ENCODE measurements at places on chromosomes 16 and 17.

- peak; percentile 76 for DNase-seq
Measured at GRCh38 chr16:8924214-8924613, 39.5 kb downstream of the USP7 start.

DNA sequence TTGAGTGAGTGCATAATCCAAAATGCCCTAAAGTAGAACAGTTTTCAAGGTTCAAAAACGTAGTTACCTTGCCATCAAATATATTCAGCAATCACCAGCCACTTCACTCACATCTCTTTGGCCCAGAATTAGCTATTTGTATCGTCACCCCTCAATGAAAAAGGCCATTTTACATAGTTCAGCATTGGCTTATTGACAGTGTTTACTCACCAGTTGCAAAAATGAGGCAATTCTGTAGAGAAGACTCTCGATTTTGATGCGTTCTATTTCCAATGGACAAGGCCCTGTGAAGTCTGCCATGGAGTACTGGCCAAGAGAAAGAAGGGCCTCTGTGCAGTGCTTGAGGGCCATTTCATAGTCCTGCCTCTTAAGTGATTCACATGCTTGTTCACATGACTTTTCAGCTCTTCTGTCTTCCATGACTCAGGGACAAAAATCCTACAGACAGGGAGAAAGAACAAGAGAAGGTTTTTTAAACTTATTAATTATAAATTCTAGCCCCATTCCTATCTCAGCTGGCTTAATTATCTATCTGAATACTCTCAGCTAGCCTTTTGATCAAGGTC is 26.5 kb downstream of the HELZ start:
- DNase-seq = no peak

GRCh38 chr16:63921737-63922295 is 1200.0 kb downstream of the CDH11 start:
- no peak for DNase-seq

DNA sequence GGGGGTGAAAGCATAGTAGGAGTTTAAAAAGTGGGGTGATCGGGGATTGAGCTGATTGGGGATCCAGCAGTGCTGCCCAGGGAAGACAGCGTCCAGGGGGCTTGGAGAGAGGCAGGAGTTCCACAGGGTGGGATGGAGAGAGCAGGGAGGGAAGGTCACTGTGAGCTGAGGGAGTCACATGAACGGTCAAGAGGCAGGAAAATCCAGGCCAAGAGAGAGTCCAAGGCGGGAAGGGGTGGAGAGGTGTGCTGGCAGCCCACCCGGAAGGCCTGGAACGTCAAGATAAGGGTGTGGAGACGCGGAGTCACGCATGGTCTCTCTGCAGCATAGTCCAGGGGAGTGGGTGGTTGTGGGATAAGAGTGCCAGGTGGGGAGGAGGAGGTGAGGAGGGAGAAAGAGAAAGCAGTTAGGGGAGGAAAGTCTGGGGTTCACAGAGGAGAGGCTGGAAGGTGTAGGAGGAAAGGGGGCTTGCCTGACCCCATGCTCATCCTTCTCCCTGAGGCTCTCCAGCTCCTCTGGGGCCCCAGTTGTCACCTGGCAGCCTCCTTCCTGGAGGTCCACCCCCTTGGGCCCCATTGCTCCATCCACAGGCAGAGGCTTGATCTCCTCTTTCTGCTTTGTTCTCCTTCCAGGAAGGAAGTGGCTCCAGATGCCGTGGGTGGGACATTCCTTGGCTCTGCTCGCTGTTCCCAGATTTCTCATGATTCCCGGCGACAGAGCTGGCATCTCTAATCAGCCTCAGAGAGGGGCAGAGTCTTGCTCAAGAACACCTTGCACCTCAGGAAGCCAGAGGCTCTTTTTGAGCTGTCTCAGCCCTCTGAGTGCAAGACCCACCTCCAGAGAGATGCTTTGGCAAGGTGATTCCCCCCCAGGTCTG is 28.7 kb downstream of the CCR7 start:
- no peak for DNase-seq

DNA sequence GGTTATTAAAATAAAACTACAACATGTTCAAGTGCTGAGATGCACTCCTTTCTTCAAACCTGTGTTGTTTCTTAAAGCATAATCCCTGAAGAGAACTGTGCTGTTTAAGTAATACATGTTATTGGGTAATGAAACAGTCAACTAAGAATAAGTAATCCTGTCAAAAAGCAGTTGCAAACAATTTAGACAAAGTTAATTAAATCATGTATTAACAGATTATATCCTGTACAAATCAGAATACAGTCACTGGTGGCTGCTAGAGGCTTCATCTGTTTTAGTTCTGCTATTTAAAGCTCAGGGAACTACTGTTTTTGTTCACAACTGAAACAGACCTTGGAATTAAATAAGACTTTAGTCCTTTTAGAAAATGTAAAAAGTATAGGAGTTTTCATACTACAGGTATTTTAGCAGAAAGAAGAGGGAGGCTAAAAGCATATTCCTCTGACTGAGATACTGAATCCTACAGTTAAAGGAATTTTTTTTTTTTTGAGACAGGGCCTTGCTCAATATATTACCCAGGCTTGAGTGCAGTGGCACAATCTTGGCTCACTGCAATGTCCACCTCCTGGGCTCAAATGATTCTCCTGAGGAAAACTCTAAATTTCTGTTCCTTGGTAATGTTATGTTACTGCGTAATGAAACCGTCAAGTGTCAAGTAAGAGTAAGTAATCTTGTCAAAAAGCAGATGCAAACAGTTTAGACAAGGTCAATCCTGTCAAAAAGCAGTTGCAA is 27.3 kb upstream of the ITGA2B start:
- DNase-seq = no peak

- peak; percentile 38 for DNase-seq
Measured at GRCh38 chr16:56262148-56262547, 70.9 kb downstream of the GNAO1 start.

- peak; percentile 69 for DNase-seq
Measured at GRCh38 chr17:40086150-40087044, 14.0 kb downstream of the NR1D1 start.

- DNase-seq = no peak
Measured at GRCh38 chr17:82802075-82802780, 37.6 kb downstream of the ZNF750 start.

- no peak for DNase-seq
Measured at GRCh38 chr16:88903267-88903666, 36.8 kb upstream of the PABPN1L start.

DNA sequence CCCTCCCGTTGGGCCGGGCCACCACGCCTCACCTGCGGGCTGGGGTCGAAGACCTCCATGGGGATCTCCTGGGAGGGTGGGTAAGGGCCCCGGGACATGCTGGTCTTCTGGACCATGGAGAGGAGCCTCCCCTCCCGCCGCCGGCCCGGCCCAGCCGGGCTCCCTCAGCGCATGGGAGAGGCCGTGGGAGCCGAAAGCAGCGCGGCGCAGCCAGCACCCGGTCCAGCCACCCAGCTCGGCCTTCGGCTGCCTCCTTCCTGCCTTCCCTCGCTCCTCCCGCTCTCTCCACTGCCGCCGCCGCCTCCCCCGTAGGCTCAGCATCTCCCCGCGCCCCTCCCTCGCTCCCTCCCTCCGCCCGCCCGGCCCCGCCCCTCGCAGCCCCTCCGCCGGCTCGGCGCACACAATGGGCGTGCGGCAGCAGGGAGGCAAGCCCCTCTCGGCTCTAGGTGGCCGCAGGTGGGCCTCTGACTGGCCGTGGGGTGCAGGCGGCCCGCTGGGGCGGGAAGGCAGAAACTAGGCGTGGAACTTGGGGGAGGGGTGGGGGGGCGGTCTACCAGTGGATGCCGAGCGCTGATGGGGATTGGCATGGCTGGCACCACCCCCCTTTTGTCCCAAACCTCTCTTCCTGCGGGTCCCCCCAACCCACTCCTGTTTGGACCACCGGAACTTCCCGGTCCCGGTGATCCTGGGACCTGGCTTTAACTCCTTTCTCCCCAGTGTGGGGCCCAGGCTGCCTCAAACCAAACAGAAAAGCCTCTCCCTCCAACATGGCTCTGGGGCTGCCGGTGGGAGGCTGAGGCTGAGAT is at the start of gene CACNB1:
Gene CACNB1, minus strand, starts transcription at position 290 of the 806 bp plus-strand sequence. Its CDS starts 174 bp downstream, at position 116.
- peak; percentile 82 for DNase-seq

- DNase-seq = no peak
Measured at GRCh38 chr16:83799336-83799735, 8.4 kb upstream of the HSBP1 start.

DNA sequence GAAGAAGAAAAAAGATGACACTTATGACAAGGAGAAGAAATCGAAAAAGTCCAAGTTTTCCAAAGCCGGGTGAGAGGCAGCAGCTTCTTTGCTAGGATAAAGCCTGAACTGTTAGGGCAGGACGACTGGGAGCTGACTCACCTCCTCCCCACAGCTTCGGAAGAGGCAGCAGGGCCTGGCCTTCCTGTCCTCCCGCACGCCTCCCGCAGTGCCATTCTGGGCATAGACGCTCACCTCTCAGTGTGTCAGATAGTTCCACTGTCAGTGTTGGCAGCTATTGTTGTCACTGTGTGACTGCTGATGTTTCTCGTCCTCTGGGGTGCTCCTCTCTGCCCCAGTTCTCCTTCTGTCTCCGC is 12.6 kb downstream of the UBN1 start:
- no peak for DNase-seq

DNA sequence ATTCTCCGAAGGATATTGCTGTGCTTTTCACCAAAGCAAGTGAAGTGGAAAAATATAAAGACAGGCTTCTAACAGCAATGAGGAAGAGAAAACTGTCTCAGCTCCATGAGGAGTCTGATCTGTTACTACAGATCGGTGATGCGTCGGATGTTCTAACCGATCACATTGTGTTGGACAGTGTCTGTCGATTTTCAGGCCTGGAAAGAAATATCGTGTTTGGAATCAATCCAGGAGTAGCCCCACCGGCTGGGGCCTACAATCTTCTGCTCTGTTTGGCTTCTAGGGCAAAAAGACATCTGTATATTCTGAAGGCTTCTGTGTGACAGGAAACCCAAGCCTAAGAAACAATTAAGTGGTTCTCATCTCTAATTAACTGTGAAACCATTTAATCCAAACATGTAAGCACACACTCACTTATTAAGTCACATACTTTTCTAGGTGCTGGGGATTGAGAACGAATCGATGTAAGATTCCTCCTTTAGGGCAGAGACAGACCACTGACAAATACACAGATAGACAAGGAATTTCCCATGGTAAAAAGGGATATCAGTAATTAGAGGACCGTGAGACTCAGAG is 22.8 kb downstream of the SLFN5 start:
- DNase-seq = no peak

GRCh38 chr17:59760160-59760559 is 52.7 kb downstream of the VMP1 start:
- no peak for DNase-seq

- DNase-seq = no peak
Measured at GRCh38 chr16:86609115-86609514, 30.8 kb downstream of the FOXL1 start.

- no peak for DNase-seq
Measured at GRCh38 chr17:34519282-34519681, 60.1 kb upstream of the TMEM132E start.

DNA sequence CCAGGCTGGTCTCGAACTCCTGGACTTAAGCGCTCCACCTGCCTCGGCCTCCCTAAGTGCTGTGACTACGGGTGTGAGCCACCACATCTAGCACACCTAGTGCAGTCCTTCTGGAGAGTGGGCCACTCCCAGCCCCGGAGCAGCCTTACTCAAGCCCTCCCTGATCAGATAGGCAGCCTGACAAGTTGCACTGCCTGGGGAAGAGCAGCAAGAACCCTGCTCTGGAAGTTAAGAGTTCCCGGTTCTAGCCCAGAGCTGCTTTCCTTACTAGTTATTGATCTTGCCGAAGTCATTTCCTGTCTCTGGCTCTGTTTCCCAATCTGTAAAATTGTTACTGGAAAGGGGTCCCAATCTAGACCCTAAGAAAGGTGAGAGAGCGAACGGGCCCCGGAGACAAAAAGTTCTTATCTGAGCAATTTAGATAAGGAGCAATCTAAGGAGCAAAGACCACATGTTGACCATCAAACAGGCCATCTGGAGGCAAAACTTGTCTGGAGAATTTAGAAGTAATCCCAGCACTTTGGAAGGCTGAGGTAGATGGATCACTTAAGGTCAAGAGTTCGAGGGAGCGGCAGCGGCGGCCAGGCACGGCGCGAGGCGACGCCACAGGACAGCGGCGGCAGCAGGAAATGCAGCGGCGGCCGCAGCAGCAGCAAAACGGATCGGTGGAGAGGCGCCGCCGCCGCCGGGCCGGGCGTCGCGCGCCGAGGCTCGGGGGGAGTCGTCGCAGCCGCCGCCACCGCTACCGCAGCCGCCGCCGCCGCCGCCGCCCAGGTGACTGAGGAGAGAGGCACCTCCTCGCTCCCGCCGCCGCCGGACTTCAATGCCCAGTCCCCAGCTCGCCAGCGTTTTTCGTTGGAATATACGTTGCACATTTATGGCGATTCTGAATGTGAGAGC is 4.3 kb upstream of the NAGLU start:
- peak; percentile 76 for DNase-seq

GRCh38 chr17:83183951-83184506 is 104.6 kb downstream of the METRNL start:
- DNase-seq = no peak

DNA sequence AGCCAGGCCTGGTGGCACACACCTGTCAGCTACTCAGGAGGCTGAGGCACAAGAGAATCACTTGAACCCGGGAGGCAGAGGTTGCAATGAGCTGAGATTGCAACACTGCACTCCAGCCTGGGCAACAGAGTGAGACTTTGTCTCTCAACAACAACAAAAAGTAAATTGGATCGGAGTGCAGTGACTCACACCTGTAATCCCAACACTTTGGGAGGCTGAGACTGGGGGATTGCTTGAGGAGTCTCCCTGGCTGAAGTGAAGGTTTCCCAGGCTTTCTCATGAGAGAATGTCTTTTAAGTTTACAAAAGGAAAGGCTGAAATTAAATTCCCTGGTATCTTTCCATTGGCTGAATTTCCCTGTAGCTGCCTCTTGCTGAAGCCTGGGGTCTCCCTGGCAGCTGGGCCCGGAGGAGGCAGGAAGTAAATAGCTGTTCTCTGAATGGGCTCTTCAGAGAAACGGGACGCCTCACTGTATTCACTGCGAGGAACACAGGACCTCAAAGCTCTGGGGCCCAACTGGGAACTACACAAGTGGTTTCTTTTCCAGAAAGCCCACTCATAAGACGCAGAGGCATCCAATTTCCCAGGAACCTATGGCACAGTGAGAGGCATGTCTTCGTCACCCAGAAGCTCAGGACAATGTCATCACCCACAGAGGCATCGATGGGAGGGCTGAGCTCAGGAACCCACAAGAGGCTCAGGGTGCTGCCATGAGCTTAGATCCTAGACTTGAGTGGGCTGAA is 77.4 kb upstream of the SMURF2 start:
- DNase-seq = no peak

- no peak for DNase-seq
Measured at GRCh38 chr16:35751191-35751941, 2292.0 kb downstream of the TP53TG3F start.

DNA sequence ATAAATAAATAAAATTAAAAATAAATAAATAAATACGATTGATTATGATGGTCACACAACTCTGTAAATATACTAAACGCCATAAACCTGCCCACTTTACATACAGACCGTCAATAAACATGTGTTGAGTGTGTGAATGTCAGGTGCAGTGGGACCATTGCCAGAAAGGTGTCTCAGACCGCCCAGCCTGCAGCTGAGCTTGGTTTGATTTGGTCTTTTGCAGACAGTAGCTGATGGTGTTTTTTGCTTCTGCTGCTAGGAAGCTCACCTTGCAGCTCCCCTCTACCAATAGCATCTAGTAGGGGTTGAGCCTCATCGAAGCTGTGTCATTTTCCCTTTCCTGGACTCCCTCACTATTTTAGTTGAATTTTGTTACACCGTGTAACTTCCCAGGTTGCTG is 23.5 kb downstream of the UBALD1 start:
- no peak for DNase-seq

- no peak for DNase-seq
Measured at GRCh38 chr16:80199614-80200013, 341.2 kb upstream of the DYNLRB2 start.

- no peak for DNase-seq
Measured at GRCh38 chr17:73058022-73058421, 34.5 kb downstream of the SLC39A11 start.
